ENCODE measurements at places on chromosomes 12 and 14.

DNA sequence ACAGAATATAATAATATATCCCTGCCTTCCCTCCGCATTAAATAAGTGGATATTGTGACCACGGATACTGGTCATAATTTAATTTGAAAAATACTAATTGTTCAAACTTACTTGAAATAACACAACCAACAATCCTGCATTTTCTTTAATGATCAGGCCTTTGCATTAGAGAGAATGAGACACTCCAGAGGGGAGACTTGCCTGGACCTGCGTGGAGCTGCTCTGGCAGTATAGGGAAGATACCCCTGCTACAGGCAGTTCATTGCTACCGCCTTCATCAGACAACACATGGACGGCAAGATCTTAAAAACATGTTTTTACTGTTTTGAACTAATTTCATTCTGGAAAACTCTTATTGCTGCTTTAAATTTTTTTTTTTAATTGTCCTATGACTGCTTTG is 211.0 kb upstream of the FAR2 start:
- no peak for DNase-seq

GRCh38 chr12:111093428-111094142 is 173.2 kb upstream of the MYL2 start:
- DNase-seq = no peak

GRCh38 chr14:73462048-73462715 is 3.8 kb upstream of the NUMB start:
- DNase-seq = peak; percentile 64

- no peak for DNase-seq
These were observed 57.3 kb downstream of the DAD1 start for GRCh38 chr14:22531451-22532344.

DNA sequence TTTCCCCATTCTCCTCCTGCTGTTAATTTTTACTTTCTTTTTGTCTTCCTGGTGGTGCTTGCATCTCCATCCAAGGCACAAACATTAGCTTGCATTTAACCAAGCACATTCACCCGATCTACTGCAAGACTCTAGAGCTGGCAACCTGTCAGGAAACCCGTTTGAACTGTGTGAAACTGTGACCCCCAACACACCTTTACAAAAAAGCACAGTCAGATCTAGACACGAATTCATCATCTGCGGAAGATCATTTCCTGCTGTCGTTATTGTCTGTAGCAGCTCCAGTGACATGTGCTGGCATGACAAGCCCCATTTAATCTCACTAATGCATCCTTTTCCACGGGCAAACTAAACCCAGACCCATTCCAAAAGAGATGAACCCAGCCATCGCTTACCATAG is 340.5 kb downstream of the VRK1 start:
- DNase-seq = no peak

DNA sequence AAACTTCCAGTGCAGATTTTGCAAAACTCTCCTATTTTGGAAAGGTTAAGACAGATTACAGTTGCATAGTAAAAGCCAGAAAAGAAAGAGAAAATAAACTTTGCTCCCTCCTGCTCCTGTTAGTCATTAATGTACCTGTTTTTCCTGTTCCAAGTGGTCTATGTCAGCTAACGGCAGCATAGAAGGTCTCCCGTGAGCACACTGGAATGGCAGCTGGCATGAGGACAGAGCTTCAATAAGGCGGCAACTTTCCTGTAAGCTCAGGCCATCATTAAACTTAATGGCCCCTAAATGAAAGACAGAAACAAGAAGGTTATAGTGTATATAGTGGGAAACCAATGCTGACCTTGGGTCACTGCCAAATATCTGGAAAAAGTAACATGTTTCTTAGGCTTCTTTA is 16.0 kb downstream of the EIF2B2 start:
- no peak for DNase-seq

- no peak for DNase-seq
These were observed 5.7 kb upstream of the CTDSP2 start for GRCh38 chr12:57852200-57852599.

GRCh38 chr12:80837342-80837978 is 100.3 kb downstream of the LIN7A start:
- DNase-seq = peak; percentile 77

GRCh38 chr12:30286345-30286926 is 409.2 kb downstream of the IPO8 start:
- peak; percentile 51 for DNase-seq

DNA sequence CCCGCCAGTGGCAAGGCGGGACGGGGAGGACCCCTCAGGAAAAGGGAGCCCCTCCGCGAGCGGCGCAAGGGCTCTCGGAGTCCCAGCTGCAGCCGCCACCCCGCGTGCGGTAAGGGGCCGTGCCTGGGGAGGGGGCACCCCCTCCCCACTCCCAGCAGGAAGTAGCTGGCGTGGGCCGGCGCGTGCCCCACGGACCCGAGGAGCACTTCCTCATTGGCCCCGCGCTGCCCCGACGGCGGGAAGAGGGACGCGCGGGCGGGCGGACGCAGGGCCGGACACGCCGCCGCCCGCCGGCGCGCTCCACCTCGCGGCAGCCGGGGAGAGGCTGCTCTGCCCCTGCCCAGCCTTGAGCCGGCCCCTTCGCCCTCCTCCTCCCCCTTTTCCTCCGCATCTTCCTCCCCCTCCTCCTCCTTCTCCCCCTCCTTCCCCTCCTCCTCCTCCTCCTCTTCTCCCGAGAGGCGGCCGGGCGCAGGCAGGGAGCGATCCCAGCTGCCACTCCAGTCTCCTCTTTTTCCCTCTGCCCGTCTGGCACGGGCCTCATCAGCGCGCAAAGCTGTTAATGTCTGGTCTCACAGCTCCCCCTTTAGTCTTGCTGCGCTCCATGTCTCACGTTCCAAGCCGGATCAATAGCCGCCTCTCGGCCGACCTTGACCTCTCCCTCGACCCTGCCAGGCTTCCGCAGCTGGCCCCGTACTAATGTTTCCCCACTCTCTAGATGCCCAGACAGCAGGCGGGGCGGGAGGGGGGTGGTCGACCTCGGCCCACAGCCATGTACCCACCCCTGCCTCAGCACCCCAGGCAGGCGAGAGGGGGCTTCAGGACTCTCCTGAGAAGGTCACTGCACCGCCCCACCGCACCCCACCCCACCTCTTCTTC is 2.6 kb upstream of the BCL11B start:
- DNase-seq = peak; percentile 68

GRCh38 chr14:89620436-89620835 is 203.4 kb upstream of the FOXN3 start:
- DNase-seq = no peak

GRCh38 chr14:84584511-84584910 is 945.4 kb upstream of the FLRT2 start:
- no peak for DNase-seq

- DNase-seq = peak; percentile 57
These were observed 452.7 kb upstream of the PDE3A start for GRCh38 chr12:19915392-19916195.

- peak; percentile 63 for DNase-seq
These were observed 97.4 kb downstream of the C12orf75 start for GRCh38 chr12:105427883-105428282.

DNA sequence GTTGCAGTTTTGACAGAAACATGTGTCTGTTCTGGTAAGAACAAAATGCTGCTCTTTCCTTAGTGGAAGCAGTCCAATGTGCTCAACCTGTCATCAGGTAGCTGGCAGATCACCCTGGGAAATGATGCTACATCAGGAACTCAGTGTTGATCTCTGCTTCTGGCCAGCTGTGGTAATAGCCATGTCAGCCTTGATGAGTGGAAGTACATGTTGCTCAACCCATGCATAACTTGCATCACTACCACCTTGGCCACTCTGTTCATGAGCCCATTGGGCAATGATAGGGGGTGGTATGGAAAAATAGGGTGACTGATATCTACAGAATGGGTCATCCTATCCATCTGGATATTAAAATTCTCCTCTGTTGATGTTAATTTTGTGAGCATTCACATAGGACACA is 411.0 kb downstream of the C12orf50 start:
- no peak for DNase-seq

DNA sequence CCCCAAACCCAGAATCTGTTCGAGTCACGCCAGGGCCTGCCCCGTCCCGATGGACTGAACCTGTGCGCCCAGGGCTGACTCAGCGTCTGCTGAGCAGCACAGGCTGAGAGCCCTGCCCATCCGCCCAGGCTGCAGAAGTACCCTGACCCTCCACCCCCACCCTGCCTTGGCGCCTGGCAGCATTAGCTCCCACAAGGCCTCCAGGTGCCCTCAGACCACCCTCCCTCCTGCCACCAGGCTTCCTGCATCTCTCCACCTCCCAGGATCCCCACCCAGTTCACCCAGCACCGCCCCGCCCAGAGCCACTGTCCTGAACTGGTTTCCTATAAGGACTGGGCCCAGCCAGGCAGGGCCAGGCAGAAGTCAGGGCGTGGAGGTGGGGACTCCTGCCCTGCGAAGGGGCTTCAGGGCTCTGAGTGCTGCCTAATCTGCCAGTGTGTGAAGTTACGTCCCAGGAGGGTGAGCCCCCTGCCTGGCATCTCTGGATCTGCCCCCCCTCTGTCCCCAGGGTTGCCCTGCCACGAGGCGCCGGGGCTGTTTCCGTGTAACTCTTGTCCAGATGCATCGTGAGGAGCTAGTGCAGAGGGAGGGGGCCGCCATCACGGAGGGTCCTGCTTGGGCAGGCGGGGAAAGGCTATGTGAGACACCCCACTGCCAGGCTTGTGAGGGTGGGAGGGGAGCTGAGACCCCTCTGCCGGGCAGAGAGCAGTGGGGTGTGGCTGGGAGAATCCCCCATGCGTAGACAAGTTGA is 9.1 kb downstream of the ADSS1 start:
- no peak for DNase-seq

DNA sequence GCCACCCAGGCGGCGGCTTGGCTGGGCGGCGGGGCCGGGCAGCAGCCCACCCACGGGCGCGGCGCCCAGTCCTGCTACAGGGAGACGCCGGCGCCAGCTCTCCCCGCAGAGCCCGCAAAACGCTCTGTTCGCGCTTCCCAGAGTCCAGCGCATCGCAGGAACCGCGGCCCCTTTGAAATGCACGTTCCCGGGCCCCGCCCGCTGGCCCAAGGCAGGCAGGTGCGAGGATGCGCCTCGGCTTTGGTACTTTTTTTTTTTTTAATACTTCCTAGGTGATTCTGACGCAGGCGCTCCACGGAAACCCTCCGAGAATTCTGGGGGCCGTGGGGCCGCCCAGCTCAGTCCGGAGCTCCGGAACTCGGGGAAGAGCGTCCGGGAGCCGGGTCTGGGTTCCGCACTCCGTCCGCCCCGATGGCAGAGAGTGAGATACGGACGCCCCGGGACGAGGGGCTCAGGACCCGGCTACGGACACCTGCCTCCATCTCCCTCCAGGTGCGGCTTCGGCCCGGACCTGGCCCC is 483 bp downstream of the POC1B start:
- peak; percentile 64 for DNase-seq

DNA sequence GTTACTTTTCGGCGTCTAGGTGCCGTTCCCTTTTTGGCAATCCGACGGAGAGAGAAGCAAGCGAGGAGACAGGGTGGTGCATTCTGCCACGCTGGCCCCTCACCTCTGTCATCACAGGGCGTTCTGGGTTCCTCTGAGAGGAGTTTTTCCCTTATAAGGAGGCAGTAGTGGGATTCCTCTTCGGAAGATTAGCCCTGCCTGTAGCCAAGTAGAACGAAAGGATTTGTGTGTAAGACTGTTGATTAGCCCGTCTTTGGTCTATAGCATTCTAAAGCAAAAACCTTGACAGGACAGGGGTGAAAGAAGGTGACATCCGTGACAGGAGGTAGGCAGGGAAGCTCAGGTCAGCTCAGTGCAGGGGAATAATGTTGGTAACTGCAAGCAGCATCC is 9.1 kb upstream of the NEMF start:
- DNase-seq = peak; percentile 86

DNA sequence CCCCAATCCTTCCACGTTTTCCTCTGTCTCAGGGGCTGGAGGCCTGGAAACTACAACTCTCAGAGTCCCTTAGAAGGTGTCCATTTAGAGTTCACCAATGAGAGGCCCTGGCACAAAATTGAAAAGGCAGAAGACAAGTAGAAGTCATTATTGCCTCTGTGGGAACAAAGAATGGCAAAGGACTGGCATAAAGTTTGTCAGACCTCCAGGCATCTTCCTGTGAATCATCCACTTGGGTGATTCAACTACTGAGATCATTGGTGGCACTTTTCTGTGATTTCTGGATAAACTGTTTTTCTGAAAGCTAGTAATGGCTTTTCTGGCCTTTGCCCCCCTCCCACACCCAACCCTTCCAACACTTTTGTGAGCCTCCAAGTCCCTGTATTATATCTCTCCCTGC is 42.6 kb upstream of the C12orf42 start:
- DNase-seq = peak; percentile 48

DNA sequence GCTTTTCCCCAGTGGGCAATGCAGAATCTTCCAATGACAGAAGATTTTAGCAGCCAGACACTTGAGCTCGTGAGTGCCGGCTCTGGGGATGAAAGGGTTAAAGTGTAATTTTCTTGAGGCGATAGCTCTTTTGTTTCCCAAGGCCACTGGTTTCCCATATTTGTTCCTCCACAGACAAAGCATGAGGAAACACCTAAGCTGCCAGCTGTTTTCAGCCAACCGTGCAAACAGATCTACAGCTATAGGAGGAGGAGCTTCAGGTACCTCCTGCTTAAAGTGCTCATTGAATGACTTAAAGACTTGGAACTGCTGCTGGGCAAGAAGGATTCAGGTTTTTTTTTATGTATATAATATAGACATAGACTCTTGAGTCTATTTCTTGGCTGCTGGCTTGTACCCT is 1311.5 kb downstream of the TMEM121 start:
- DNase-seq = no peak

DNA sequence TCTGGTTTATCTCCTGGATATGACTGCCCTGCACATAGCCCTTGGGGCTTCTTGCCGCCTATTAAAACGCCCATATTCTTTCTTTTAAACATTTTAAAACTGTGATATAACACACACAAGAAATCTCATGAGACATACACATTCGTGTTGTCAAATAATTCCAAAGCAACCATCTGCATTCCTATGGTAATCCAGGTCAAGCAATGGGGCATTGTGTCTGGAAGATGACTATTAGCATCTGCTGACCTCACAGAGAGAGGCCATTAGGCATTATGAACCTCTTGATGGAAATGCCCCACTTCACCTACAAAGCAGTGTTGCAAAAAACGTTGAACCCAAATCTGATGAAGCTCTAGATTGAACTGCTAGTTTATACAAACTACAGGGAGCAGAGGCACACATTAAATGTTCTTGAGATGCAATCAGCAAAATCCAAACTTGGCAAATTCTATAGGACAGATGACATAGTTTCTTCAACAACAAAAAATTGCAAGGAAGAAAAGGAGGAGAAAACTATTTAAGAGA is 513.8 kb upstream of the CCDC196 start:
- DNase-seq = peak; percentile 62

- no peak for DNase-seq
These were observed 63.5 kb downstream of the DPF3 start for GRCh38 chr14:72830356-72830755.

DNA sequence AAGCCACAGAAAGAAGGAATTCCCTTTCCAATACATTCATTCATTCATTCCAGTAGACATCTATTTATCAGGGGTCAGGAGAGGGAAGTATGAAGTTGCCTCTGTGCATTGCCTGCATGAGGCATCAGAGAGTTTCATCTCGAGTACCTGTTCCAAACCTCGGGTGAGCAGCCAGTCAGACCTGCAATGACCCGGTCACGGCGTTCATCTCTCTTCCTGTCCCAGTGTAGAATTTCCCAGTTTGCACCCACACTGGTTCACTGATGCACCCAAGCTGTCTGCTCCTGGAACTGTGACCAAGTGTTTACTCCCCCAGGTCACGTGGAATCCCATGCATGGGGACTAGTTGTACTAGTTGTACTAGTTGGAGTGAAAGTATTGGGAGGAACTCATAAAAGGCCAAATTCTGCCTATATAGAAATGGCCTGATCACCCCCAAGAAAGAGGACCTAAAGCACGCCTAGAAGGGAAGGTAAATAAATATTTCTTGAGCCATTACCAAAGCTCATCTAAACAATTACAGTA is 22.3 kb upstream of the PRKAB1 start:
- DNase-seq = no peak

GRCh38 chr14:51360592-51360991 is 120.5 kb downstream of the TMX1 start:
- no peak for DNase-seq

All from GM23248 (cell line).